ENCODE measurements at places on chromosomes 7 and 10.

DNA sequence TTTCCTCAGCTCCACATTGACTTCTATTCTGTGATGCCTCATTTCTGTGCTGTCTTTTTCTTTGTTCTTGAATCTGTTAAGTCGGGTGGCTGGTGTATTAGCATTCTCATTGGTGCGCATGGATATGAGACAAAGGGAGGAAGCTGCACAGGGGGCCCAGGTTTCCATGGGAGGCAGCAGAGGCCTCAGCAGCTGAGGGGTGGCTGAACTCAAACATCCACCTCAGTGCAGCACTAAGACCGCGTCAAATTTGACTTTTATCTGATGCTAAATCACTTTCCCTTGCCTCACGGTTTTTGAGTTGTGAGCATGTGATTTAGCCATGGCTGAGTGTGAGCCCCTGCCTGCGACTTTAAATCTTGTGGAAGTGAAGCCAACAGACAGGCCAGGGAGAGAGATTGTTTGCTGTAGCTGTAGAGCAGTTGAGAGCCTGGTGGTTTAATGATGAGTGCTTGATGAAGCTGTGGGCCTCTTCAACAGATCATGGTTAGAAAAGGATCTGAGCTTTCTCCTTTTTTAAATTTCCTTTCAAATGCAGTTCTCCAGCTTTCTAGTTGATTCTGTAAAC, 193.3 kb upstream of the ZNF804B start:
- no peak for DNase-seq

GRCh38 chr10:1406967-1407945, 330.1 kb downstream of the ADARB2 start:
- DNase-seq = no peak

GRCh38 chr10:133062085-133062484, 25.6 kb upstream of the ADGRA1 start:
- DNase-seq = no peak

GRCh38 chr7:94507962-94508361, 1.6 kb upstream of the CASD1 start:
- no peak for DNase-seq

GRCh38 chr7:4202954-4203353, 479.1 kb upstream of the FOXK1 start:
- no peak for DNase-seq

DNA sequence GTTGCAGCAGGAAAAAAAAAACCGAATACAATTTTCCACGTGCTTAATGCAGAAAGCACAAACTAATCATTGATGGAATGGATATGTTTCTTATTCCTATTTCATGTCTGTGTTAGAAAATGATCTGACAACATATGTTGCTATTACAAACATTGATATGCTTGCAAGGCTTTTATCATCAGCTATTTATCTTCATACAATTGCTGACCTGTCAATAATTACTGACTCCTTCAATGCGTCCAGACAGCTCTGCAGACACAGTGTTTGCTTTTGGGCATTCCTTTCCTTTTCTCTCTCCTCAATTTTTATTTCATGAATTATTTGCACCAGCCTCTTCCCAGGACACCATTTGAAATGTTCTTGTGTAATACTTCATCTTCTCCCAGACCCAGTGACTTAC, 246.2 kb downstream of the SEC23IP start:
- no peak for DNase-seq

GRCh38 chr7:44768628-44769371, 20.2 kb downstream of the ZMIZ2 start:
- DNase-seq = no peak

DNA sequence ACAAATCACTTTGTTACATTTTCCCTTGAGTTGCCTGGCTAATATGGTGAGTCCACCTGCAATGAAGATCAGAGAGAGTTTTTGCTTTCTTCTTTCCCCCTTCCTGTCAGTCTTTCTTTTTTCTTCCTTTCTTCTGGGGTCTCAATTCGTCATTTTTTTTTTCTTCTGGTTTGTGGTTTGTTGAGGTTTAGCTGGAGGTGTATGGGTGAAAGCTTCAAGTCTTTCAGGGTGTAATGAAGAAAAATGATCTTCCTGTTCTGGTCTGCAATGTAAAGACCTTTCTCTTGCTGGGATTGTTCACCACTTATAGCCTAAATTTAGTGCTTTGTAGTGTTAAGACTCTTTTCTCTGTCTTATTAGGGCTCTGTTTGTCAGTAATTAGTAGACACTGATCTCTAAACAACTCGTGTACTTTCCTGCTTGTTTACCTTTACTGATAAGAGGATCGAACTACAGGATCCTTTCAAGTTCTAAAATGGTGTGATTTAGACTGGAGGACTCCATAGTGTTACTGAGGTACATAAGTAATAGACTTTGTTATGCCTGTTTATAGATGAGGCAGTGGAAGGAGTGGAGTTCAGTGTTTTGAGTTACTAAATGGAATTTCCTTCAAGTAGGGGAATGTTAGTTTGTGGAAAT, 129.1 kb downstream of the SUGCT start:
- no peak for DNase-seq

- no peak for DNase-seq
Measured at GRCh38 chr10:1659221-1659791, 78.0 kb downstream of the ADARB2 start.

DNA sequence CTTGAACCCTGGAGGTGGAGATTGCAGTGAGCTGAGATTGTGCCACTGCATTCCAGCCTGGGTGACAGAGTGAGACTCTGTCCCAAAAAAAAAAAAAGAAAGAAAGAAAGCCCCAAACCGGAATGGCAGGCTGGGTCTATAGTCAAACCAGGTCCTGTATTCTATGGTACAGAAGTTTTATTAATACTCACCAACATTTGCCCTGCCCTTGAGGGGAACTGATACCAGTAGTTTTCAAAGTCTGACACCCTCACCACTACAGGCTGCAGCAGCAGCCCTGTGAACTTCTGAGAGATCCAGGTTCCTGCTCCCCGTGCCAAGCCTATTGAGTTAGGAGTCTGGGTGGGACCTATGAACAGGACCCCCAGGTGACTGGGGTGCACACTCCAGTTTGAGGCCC, 80.6 kb downstream of the RGS10 start:
- DNase-seq = no peak

DNA sequence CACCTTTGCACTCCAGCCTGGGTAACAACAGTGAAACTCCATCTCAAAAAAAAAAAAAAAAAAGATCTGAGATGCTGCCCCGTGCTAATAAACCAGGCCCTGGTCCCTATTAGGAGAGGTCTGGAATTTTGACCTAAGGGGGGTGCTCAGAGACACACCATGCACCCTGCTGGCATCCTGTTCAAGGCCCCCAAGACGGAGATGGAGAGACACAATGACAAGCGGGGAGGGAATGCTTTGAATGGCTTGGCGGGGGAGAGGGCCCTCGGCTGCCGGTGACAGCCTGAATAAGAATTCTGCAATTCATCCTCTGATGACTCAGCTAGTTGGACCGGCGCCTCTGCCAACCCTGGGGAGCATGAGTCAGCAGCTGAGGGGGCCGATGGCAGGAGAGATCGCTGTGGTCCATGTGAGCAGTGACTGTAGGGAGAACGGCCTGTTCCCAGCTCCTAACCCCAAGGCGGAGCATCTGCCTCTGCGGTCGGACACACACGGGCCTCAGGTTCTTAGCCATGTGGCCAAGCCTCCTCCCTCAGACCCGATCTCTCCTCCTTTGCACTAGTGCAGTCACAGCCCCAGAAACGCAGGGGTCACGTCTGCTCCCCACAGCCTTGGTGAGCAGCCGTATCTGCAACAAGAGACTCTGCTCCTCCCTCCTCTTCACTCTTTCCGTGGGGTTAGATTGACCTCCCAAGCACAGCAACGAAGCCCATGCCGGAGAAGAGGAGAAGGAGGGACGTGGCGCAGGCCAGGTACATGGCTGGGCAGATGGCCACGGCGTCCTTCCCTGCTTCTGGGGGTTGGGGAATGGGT, 14.9 kb downstream of the TRIM56 start:
- DNase-seq = peak; percentile 19

- no peak for DNase-seq
Measured at GRCh38 chr7:103773726-103774125, 215.7 kb downstream of the RELN start.

GRCh38 chr7:31363051-31363450, 22.5 kb upstream of the NEUROD6 start:
- DNase-seq = no peak

GRCh38 chr10:55058800-55059199, 257.8 kb upstream of the PCDH15 start:
- no peak for DNase-seq

DNA sequence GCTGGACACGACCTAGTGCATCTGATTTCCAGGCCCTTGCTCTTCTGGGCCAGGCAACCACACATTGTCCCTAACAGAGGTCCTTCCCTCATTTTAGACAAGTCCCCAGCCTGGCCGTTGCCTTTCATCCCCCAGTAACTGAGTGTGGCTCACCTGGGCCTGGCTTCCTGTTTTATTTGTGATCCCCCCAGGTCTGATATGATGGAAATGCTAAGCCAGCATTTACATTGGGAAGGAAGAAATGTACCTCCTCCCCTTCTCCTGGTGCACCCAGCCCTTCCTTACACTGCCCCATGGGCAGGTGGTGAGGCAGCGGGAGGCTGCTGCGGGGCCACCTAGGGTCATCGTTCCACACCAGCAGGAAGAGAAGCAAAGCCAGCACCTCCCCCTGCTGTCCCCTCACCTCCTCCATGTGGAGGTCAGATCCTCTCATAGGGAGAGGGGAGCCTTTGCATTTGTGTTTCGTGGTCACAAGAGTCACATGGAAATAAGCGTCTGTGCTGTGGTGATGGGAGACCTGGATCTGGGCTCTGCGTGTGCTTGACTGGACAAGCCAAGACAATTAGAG, 108.8 kb downstream of the GLRX3 start:
- no peak for DNase-seq

DNA sequence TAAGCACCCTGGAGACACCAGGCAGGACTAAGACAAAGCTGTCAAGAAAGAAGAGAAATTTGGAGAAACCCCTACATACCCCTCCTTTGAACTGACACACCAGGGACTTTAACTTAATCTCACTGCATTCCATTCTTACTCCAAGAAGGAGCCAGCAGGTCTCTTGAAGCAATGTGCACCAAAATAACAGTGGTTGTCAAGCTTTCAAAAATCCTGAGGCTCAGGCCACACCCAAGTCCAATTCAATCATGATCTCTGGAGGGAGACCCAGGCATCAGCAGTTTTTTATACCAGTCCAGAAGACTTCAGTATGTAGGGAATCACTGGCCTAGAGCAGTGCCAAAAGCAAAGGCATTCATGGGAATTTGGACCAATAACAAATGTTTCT, 6.8 kb downstream of the SLC25A13 start:
- DNase-seq = no peak

DNA sequence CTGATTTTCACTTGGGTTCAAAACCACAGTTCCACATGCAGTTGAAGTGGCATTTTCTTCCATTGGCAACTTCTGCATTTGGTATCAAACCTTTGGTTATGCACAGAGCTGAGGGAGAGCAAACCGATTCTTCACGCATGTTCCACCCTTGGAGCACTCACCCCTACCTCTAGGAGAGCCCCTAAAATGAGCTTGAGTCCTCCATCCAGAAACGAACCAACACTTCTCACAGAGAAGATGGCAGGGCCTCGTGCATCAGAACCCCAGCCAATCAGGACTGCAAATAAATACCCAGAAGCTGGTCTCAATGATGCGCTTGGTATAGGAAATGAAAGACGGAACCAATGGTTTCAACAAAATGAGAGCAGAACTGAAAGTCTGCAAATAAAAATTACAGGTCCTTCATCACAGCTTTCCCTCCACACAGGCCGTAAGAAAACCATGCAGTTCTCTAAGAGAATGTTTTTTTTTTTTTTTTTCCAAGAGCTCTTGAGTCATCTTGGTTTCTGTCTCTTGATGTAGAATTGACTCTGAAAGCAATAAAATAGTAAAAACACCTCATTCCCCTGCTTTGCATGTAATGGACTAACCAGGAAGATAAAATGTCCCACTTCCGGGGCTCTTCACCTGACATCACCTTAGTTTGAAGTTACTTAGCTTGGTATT, 23.9 kb downstream of the KLF6 start:
- no peak for DNase-seq

GRCh38 chr10:31926160-31926559, 2.5 kb downstream of the ARHGAP12 start:
- DNase-seq = no peak

GRCh38 chr7:2923886-2924574, 79.9 kb upstream of the GNA12 start:
- no peak for DNase-seq
